IMR-90 (cell line): ENCODE measurements at places on chromosomes 2 and 18.

DNA sequence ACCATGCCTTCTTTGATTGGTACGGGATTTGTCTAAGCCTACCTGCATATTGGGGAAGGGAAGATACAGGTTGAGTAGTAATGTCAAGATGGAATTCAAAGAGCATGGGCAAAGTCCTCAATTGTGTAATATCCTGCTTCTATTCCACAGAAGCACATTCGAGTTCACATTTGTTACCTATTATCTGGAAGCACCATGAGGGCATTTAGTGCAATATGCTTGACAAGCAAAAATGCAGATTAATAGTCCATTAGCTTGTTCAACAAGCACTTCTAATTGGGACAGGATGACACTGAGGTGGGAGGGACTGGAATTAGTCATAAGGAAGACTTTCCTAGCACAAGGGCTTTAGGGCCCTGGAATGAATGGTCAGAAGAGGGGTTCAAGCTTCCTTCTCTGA lies 40.5 kb downstream of the MYO5B start:
- DNase-seq: no peak

GRCh38 chr2:31433541-31433940 lies 19.0 kb upstream of the XDH start:
- no peak for DNase-seq

GRCh38 chr2:166090346-166090745 lies 37.5 kb downstream of the SCN1A start:
- DNase-seq: peak; percentile 48

GRCh38 chr2:45654250-45654649 lies 2.8 kb downstream of the PRKCE start:
- no peak for DNase-seq

DNA sequence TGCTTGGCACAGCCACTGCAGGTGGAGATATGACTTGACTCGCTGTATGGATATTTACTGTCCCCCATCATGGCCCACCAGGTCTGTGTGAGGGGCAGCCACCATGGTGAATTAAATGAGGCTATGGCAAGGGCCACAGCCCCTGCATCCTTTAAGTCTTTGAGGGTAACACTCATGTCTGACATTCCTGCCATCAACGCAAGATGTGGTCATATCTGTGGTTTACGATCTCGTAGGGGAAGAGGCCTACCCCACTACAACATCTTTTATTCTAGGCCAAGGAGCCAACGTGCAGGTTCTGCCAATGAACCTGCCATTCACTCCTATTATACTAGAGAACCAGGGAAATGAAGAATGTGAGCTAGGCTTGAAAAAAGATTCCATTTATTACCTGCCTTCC lies 381.6 kb upstream of the ID2 start:
- DNase-seq: no peak

GRCh38 chr18:56119681-56120080 lies 518.7 kb downstream of the TXNL1 start:
- DNase-seq: no peak

DNA sequence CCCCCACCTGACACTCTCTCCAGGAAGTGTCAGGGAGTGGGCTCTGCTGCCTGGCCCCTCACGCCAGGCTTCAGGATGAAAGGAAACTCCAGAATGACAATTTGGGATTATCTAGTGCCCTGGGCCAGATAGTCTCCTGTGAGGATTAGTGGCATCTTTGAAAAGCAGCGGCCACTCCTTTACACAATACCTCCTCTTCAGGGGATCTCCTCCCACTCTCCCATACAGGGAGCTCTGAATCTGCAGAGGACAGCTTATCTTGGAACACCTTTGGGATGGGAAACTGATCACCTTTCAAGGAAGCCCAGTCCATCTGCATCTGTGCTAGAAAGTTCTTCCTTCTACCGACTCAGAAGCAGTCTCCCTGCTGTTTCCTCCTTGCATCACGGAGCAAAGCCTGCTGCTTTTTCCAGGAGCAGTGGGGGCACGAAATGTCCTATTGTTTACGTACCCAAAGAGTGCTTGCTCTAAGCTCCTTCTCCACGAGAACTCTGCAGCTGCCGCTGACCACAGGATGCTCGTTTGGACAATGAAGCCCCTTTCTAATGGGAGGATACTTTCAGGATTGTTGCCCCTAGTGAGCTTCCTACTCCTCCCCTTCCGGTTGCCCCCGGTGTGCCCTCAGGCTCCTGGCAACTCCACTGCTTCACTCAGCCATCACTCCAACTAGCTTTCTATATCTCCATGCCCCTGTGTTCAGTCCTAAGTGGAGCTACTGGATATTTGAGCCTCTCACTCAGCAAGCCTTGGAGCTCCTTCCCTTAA lies 31.5 kb downstream of the SIX3 start:
- DNase-seq: no peak

GRCh38 chr2:173153301-173153885 lies 77.7 kb downstream of the MAP3K20 start:
- peak; percentile 35 for DNase-seq

DNA sequence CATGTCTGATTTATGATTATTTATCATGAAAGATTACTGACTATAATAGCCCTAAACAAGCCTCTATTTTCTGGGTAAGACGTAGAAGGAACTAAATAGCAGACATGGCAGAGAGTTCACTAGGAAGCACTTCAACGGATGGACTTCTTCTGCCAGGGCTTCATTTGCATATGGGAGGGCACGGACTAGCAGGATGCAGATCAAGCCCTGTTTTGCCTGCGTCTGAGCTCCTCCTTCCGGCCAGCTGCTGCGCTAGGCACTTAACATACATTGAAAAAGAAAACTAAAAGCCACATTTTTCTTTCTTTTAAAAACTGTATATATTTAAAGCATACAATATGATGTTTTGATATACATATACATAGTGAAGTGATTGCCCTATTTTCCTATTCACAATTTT lies 340.0 kb upstream of the MEX3C start:
- no peak for DNase-seq
